ENCODE measurements at places on chromosomes 1 and 21.

DNA sequence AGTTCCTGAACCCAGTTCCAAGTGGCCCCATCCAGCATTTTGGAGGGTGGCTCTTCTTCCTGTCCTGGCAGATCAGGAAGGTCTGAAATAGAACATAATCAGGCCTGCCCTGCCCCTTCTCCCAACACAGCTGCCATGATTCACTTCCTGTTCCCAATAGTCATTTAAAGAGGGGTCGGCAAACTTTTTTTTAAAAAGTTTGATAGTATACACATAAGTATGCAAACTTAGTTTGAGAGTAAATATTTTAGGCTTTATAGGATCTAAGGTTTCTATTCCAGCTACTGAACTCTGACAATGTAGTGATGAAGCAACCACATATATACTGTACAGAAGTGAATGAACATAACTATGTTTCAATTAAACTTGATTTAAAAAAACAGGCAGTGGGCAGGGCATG, 66.4 kb downstream of the LUZP1 start:
- no peak for DNase-seq

- peak; percentile 26 for DNase-seq
Observed at GRCh38 chr1:234119431-234119830, 215.0 kb downstream of the SLC35F3 start.

DNA sequence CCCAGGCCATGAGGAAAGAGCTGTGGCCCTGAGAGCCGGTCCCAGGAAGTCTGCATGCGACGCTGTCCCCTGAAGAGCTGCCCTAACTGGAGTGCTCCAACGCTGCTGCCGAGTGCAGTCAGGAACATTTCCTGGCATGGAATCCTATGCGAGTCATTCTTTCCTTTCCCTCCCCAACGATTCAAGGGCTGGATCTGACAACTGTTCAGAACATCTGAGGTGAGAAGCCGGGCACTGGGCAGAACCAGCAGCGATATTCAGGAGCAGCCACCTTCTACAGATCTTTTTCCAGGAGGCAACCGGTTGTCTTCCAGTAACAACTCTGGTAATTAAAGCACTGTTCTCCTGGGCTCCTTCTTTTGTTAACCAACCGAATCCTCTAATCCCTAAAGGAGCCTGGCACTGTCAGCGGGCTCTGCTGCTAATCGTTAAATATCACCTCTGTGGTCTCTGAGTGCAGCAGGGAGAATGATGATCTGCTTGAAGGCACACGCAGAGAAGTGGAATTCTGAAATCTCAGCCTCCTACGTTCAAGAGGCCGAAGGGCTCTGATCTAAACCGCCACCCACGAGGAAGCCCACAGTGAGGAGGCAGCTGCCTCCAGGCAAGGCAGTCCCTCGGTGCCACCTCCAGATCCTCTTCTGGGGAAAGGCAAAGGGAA, 55.8 kb downstream of the SLC45A1 start:
- DNase-seq: no peak

- DNase-seq: no peak
Observed at GRCh38 chr1:111332190-111332589, 41.5 kb downstream of the CHIA start.

- DNase-seq: no peak
Observed at GRCh38 chr1:79398501-79398900, 392.0 kb upstream of the ADGRL4 start.

GRCh38 chr1:224727351-224728289, 111.5 kb downstream of the CNIH3 start:
- DNase-seq: no peak

DNA sequence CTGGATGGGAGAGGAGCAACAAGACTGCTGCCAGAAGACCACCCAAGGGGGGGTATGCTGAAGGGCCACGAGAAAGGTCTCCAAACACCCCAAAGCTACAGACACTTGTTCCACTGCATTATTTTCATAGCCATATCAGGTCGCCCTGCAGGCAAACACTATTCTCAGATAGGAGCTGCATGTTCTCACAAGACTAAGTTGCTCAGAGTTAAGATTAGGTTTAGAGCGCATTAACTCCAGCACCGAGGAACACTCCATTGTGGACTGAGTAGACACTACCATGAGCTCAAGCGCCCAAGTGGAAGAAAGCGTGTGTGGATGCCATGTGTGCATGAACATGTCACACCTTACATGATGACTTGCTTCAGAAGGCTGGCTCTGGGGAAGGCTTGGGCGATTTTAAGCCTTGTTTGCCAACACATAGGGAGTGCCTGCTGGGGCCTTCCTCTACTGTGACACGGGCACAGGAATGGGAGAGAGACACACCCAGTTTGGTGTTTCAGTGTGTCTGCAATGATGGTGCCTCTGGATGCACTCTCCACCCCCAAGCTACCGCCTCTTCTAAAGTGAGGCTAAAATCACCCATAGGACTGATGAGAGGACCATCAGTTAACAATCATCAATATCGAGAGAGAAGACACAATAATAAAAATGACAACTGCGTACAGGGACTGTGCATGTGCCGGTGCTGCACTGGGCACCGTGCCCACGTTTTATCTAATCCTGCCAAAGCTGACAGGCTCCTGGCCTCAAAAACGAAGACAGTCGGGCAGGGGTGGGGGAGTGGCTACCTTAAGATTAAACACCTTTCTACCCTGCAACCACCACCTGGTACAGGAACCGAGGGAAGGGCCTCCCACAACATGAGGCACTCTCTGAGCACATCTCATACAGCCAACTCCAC, 34.9 kb downstream of the SSBP3 start:
- no peak for DNase-seq

DNA sequence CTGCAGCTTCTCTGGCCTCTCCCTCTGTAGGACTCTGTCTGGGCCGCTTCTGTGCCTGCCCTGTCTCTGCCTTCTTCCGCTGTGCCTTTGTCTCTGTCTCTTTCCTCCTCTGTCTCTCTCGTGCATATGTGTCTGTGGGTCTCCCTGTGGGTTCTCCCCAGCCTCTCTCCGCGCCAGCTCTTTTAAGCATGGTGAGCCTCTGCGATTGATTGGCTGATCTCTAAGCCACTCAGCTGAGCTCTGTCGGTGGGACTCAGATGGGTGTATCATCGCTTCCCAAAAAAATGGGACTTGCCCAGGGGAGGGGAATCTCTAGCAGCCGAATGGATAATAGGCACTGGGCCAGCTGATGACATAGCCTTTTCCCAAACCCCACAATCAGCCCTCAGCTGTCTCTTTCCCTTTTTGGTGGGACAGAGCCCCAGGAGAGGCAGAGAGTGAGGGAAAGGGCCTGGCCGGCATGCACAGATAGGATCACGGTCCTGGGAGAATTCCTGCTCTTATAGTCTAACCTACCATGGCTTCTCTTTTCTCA, at the start of gene ADAMTS4:
Gene ADAMTS4, minus strand, starts transcription at position 158 of the 535 bp plus-strand sequence. CDS start 427 bp downstream, outside the sequence.
- peak; percentile 43 for DNase-seq

GRCh38 chr21:18722193-18722592, 318.6 kb upstream of the TMPRSS15 start:
- DNase-seq: no peak

GRCh38 chr1:83999316-83999819, 436 bp upstream of the TTLL7 start:
- no peak for DNase-seq

DNA sequence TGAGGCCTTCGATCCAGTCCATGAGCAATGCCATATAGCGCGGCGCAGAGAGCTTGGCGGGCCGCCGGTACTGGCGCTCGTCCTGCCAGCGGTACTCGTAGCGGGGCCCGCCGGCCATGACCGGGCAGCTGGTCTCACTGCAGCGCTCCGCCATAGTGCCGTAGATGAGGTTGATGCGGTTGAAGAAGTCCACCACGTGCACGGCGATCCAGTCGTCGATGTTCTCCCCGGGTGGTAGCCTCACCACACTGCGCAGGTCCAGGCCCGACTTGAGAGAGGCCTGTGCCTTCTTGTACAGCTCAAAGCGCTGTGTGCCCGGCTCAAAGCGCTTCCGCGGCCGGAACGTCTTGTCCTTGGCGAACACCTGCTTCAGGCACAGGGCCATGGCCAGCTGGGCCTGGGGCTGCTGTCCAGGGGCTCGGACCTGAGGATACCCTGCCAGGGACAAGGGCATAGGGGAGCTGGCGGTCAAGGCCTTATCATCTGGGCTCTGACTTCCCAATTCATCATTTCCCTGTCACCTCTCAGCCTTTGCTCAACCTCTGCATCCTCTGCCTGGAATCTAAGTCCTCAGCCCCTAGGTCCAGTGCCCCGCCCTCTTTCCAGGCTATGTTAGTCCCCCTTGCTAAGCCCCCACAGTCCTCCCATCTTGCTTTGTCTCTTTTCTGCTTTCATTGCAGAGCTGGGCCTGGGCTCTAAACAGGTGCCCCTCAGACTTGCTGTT, 3.5 kb downstream of the MOB3C start:
- DNase-seq: no peak

GRCh38 chr1:76892675-76893074, 25.4 kb downstream of the ST6GALNAC5 start:
- DNase-seq: no peak

- DNase-seq: no peak
Observed at GRCh38 chr1:66624412-66625060, 90.6 kb downstream of the SGIP1 start.

DNA sequence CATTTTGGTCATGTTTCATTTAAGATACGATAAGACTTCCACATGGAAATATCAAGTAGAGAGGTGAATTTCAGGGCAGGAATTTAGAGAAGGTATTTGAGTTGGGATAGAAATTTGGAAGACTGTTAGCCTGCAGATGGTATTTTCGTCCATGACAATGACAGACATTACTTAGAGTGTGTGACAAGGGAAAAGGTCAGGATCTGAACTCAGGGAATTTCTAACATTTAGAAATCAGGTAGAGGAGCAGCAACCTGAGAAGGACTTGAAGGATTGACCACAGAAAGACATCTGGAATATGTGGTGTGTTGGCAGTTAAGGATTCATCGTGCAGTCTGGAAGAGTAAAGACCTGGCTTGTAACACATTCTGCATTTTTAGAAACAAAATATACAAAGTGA, 57.9 kb downstream of the RABGAP1L start:
- no peak for DNase-seq

GRCh38 chr1:235093696-235094592, 34.7 kb downstream of the TOMM20 start:
- DNase-seq: peak; percentile 83

GRCh38 chr1:32773018-32773763, 44.0 kb downstream of the YARS1 start:
- peak; percentile 84 for DNase-seq

DNA sequence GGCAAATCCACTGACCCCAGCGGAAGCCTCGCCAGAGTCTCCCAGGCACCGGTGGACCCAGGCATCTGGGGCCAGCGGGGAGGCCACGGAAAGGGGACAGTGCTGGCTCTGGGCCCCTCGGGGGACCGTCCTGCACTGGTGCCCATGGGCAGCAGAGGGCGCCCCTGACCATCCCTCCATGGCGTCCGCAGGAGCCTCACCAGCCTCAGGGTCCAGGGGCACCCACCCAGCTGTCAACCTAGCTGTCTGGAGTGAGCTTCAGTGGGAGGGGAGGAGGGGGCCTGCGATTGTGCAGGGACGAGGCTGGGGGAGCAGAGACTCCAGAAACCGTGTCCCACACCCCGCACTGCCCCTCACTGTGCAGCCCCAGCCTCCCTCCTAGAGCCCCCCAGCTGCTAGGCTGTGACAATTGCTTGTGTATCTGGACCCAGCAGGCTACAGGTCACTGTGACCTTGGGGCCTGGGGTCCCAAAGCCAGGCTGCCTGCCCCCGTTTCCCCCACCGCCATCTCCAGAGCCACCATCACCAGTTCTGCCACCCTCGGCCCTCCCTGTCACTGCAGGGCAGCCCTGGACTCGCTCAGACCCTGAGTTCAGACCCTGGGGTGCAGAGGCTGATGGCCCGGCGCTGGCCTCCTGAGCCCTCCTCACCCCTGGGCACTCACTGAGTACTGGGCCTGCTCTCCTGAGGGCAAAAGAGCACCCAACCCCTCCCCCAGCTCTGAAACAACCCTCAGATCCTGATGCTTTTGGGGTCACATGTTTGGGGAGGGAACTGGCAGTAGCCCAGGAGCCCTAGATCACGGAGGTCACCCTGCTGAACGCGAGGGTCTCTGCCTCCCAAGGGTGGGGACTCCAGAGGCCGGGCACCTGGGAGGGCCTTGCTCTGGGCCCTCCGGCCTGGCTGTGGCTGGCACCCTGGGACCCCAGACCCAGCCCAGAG, 10.6 kb upstream of the COL6A1 start:
- DNase-seq: peak; percentile 90

DNA sequence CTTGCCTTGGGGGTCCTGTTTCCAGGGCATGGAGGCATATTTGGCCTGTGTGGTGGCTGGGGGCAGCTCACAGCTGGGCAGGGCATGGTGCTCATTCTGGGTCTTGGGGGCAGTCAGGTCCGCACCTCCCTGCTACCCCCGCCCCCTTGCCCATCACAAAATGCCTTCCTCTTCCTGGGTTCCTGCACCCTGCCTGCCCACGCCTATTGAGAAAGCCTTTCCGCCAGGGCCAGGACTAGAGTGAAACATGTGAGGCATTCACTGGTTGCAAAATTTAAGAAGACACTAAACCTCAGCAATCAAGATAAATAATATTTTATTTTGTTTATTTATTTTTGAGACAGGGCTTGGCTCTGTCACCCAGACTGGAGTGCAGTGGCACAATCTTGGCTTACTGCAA, 19.7 kb downstream of the PTAFR start:
- DNase-seq: no peak

DNA sequence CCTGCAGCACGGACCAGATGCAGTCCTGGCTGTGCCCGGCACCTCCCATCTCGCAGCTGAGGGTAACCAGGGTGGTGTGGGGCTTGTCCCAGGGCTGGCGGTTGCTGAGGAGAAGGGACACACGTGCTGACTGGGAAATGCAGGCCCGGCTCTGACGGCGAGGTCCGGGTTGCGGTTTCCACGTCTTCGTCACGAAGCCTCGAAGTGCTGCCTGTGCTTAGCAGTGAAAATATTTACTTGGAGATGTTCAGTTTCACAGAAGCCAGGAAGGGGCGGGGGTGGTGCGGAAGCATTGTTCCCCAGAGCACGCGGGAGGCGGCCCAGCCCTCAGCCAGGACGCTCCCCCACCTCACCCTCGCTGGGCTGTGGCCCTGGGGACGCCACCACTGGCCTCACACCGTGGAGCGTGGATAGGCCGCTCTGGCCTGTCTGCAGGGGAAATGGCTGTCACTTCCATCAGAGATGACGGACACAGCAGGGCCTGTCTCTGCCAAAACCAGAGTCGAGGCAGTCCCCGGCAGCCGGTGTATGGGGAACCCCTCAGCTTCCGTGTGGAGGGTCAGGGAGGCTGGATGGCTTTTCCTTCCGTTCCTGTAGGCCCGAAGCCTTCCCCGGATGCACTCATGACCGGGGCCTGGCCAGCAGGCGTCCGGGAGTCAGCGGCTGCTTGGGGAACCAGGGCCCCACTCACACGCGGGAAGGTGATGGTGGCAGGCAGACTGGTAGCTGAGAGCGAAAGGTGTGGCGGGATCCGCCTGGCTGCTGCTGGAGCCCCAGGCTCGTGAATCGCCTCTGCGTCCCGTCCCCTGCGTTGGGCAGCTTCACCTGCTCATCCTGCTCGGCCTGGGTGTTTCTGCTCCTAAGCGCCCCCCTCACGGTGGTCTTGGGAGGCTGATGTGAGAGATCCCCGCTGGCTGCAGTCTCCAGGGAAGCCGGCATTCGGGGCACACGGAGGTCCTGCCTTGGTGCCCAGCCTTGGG, 14.7 kb upstream of the POFUT2 start:
- no peak for DNase-seq

GRCh38 chr1:155193275-155193990, 14.3 kb downstream of the THBS3 start:
- peak; percentile 94 for DNase-seq

DNA sequence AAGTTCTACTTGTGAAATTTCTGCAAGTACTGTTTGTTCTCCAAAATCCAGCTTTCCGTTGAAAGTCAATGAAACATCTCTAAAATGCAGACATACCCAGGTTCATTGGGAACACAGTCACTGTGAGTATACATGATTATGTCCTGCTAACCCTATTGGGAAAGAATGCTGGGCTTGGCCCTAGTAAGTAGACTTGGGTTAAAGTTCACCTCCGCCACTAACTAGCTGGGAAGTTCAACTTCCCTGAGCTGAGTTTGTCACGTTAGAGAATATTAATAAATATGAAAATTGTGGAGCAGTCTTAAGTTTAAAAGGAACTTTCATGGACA, 10.5 kb upstream of the PGD start:
- DNase-seq: no peak

Measured in SK-N-SH (cell line).